HEK293T (cell line): ENCODE measurements at places on chromosomes 4 and X.

DNA sequence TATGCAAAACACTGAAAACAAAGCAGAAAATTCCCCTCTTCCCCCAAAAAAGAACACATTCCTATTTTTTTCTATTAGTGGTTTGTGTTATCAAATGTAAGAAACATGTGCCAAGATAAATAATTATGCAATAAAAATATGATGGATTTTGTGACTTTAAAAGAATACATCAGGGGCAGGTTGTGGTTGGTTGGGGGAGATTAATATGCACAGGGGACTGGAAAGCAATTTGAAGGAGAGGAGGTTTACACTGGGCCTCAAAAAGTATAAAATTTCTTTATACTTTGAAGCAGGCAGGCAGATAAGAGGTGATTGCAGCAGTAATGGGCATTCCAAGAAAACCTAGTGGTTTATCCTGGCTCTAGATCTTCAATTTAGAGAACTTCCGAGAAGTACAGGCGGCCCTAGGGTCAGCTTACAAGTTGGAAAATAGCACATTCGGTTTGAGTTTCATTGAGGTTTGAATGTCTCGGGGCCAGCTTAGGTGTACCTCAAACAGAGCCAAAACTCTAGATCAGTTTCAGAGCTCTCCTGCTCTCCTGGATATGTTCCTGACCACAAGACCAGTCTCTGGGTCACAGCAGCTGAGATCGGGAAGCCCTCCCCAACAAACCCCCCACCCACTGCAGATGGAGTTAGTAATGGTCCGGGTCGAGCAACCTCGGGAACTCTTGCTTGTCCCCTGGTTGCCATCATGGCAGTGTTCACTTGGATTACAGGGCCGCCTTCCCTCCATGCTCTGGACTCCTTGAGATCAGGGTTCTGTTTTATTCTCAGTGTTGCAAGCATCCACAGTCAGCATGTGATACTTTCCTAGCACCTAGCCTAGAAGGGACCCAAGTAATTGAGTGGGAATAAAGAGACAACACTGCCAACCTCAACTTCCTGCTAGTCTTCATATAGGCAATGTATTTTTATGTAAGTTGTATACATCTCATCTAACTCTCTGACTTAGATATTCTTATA, 112.1 kb upstream of the DDIT4L start:
- DNase-seq: no peak

GRCh38 chrX:149114874-149115273, 390.2 kb downstream of the IDS start:
- no peak for DNase-seq

DNA sequence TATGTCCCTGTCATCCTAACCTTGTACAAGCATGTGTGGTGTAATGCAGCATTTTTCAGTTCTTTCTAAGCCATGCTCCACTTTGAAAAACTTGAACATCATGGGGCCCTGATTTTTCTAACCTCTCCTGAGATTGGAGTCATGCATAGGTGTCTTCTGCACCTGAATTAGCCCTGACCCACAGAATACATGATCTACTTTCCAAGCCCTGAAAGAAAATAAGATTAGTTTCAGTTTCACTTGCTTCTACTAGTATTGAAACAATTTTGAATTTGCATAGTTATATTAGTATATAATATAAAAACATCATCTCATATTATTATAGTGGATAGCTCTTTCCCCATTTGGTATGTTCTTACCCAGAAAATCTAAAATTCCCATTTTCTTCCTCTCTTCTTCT, 178.2 kb downstream of the HS3ST1 start:
- no peak for DNase-seq

GRCh38 chrX:120299928-120300327, 11.3 kb downstream of the TMEM255A start:
- DNase-seq: no peak

DNA sequence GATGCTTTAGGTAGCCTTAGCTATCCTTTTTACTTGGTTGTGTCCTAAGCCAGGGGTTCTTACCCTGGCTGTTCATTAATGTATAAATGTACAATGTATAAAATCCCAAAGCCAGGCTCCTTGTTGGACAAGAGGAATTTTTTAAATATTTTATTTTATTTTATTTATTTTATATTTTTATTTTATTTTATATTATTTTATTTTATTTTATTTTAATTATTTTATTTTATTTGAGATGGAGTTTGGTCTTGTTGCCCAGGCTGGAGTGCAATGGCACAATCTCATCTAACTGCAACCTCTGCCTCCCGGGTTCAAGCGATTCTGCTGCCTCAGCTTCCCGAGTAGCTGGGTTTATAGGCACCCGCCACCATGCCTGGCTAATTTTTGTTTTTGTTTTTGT, 8.1 kb upstream of the SLC2A9 start:
- no peak for DNase-seq

DNA sequence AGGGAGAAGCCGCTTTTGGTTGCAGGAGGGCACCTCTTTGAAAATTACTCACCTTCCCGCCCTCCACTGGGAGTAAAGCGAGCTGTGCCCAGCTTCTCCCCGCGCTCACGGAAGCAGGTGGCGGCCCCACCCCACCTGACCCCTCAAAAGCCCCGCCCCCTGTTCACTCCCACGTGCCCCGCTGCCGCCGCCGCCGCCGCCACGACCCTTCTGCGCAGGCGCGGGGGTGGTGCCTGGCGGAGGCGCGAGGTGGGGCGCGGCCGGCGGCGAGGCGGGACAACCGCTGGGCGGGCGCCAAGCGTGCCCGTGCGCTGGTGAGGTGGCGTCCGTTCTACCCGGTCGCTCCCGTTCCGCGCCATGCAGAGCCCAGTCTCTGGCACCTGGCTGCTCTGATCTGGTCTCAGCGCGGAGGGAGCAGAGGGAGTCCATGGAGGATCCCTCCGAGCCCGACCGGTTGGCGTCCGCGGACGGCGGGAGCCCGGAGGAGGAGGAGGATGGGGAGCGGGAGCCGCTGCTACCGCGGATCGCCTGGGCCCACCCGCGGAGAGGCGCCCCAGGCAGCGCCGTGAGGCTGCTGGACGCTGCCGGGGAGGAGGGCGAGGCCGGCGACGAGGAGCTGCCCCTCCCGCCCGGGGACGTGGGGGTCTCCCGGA, at the start of gene PI4K2B:
Gene PI4K2B, plus strand, starts transcription at position 297 of the 653 bp plus-strand sequence. Its CDS starts 131 bp downstream, at position 428.
- peak; percentile 85 for DNase-seq

DNA sequence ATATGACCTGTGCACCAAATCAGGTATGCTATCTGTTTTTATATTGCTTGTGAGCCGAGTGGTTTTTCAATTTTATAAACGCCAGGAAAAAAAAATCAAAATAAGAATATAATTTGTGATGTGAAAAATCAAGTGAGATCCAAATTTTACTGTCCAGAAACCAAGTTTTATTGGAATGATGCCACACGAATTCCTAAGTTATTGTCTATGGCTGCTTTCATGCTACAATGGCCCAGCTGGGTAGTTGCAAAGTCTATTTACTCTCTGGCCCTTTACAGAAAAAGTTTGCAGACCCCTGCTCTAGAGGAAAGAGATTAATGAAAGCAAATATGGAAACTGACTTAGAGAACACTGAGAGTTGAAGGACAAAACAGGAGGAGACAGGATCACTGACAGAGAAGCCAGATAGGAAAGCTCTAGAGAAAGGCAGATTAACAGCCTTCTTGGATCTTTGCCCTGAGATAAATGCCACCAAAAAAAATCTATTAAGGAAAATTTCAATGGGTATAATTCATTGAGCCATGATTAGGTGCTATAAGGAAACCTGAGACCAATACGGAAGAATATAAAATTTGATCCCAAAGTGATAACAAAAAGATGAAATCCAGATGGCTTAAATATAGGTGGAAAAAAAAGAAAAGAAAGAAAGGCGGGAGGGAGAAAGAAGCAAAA, 29.8 kb downstream of the PRSS12 start:
- no peak for DNase-seq

GRCh38 chr4:3877236-3877635, 111.1 kb downstream of the ADRA2C start:
- no peak for DNase-seq

- DNase-seq: no peak
Observed at GRCh38 chr4:159010563-159011260, 92.2 kb upstream of the RAPGEF2 start.

DNA sequence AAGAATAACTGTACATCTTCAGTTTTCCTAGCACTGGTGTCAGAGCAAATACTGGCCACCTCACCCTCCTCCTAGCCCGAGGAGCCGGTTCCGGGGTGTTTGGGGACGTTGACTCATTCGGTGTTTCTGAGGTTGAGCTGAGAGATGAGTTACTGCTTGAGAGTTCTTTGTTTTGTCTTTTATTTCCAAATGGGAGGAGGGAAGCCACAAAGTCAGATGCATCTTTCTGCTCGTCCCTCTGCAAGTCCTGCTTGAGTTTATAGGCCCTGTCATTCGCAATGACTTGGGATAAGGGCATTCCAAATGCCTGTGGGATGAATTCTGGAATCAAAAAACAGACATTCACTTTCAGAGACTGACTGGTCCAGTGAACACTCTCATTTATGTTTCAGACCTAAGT, 77.5 kb downstream of the HCCS start:
- DNase-seq: no peak

GRCh38 chrX:122790376-122791095, 393.5 kb upstream of the GRIA3 start:
- no peak for DNase-seq

DNA sequence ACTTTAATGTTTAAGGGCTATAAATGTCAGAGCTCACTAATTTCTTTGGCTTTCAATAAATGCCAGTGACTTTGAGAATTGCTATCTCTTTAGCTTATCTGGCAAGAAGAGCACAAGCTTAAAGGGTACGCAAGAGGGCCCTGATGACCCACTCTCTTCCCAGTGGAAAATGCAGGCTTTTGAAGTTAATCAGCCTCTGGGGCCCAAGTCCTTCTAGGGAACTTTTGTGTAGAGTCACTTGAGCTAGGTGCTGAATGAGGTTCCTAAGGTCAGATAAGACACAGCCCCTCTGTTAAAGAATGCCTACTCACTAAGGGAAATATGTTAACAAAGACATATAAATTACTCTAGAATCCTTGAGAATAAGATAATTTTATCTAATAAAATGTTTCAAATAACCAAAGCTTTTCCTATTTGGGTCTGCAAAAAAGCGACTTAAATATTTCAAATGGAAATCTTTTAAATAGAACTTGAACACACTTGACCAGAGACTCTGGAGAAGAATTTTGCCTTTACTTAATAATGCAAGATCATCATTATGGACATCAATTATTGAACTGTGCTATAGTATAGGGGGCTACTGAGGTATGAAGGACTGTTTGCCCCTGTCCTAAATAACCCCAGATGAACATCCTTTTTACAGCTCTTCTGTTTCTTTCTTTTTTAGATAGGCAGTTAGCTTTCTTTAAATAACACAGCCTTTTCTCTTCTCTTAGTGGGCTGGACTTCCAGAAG, 430.1 kb downstream of the GBA3 start:
- DNase-seq: no peak
